ENCODE measurements at places on chromosomes 4 and X.

DNA sequence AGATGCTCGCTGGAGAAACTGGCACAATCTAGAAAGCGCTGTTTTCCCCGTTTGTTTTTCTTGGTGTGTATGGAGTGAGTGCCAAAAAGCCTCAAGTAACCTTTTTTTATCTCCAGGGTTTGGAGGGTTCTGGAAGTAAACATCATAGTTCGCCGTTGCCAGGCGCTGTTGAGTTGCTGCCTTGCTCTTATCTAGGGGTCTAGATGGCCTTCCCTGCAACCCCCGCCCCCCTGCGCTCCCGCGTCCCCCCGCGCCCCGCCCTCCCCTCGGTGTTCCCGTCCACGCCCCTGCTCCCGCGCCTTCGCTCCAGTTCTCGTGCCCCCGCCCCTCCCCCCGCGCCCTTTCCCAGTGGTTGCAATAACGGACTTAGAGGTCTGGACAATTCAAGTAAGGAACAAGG is 555 bp upstream of the GCNA start:
- no peak for DNase-seq

GRCh38 chrX:119236623-119237561 is 807 bp downstream of the PGRMC1 start:
- no peak for DNase-seq

DNA sequence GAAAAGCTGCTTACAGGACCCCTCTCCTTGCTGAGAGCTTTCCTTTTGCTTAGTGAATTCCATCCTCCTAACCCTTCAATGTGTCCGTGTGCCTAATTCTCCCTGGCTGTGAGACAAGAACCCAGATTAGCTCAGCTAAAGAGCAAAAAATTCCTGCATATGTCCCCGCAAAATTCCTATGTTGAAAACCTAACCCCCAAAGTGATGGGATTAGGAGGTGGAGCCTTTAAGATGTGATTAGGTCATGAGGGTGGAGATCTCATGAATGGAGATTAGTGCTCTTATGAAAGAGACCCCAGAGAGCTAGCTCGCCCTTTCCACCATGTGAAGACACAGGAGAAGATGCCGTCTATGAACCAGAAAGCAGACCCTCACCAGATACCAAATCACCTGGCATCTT is 503.0 kb upstream of the DIAPH2 start:
- no peak for DNase-seq

DNA sequence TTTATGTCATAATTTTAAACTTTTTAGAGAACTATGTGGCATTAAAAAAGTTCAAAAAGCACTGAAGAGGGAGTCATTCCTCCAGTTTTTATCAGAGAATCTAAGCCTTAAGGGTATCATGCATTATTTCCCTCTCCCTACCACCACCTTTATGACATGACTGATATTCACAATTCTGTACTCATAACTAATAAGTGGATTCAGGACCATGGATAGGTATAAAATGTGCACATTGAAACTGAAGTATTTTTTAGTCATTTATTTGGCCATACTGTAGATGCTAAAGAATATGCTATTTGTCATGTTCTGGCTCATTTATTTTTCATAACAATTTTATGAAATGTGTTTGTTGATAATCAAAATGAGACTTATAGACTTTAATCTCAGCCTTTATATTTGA is 897.5 kb upstream of the AGA start:
- DNase-seq = no peak

GRCh38 chrX:116317409-116317808 is 119.0 kb upstream of the SLC6A14 start:
- no peak for DNase-seq

DNA sequence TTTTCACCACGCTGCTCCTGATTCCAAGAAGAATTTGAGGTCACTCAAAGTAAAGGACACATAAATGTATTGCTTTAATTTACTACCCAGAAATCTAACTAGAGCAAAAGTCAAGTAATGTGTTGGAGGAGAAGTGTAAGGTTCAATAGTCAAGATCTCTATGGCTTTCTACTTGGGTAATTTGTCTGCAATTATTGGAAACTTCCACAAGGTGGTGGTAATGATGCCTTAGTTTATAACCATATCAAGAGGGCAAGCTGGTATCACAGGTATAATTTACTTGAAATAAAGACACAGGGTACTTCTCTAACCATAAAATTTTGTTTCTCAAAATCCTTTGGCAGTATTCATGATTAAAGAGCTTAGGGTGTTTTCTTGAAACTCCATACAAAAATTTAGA is 10.2 kb upstream of the GRIA3 start:
- DNase-seq = no peak

- DNase-seq = no peak
Observed at GRCh38 chrX:112164420-112164819, 81.8 kb upstream of the TRPC5 start.

- DNase-seq = no peak
Observed at GRCh38 chr4:138035781-138036258, 206.3 kb downstream of the SLC7A11 start.

DNA sequence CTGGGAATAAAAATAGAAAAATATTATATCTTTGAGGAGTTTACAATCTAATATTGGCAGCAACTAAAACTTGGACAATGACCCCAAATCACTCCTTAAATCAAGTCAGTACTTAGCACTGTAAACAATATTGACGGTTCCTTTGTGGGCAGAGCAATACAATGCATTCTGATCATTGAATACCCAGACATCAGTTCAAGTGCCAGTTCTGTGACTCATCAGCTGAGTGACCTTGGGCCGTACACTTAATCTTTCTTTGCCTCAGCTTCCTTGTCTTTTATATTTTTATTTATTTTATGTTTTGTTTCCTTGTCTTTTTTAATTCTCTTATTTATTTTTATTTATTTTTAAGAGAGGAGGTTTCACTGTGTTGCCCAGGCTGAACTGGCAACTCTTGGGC is 112.2 kb upstream of the ANXA3 start:
- DNase-seq = no peak

DNA sequence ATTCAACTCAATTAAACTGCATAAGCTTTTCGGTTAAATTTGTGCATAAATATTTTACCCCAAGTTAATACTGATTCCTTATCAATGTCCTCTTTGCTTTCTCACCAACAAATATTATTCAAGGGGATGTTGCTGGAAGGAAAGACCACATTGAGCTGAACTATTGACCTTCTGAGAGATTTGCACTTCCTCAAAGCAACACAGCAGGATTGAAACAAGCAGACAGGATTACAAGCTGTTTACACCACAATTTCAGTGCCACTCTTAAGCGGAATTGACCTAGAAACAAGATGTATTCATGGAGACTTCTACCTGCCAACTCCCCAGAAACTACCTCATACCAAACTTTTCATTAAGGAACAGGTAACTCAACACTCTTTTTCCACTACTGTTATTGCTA is 96.5 kb upstream of the DUSP21 start:
- DNase-seq = no peak

- DNase-seq = no peak
Observed at GRCh38 chrX:41108463-41109205, 23.4 kb downstream of the USP9X start.

- no peak for DNase-seq
Observed at GRCh38 chr4:168618577-168619265, 121.9 kb downstream of the PALLD start.

GRCh38 chrX:24399550-24399949 is 39.1 kb downstream of the SUPT20HL1 start:
- no peak for DNase-seq

- DNase-seq = no peak
Observed at GRCh38 chrX:19889582-19890342, 2.4 kb upstream of the SH3KBP1 start.

DNA sequence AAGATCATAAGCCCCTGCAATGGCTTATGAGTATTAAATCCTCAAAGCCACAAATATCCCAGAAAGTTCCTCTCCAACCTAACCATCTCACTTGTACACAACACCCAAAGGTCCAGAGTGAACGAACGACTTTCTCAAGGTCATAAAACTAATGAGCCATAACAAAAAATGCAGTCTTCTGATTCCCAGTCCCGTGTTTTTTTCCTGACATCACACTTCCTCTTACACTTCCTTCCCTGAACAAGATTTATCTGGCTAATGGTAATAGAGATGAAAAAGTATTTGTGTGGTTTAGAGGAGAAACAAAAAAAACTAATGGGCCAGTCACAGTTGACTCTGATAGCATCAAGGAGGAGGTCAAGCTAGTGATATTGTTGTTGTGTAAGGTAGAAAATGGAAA is 99.5 kb upstream of the KLHL13 start:
- no peak for DNase-seq

- no peak for DNase-seq
Observed at GRCh38 chrX:34810916-34811315, 131.7 kb upstream of the FAM47B start.

DNA sequence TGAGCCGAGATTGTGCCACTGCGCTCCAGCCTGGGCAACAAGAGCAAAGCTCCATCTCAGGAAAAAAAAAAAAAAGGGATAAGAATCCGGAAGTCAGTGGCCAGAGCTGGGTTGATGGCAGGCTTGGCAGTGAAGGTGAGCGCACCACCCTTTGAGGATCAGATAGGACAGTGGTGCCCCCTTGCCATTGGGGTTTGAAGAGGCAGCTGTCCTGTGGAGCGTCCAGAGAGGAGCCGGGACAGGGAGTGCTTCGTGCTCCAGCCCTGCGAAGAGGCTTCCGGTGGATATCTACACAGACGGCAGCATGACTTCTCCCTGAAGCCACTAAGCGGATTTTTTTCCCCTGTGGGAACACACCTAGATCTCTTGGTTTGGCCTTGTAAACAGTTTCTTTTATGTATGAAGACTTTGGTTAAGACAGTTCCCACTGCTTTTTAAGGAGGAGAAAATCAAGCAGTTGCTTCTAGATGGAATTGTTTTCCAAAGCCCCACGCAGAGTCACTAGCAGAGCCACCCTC is 6.5 kb downstream of the TBC1D14 start:
- DNase-seq = no peak

- DNase-seq = no peak
Observed at GRCh38 chr4:143700046-143700415, 444 bp downstream of the FREM3 start.

GRCh38 chrX:2685886-2686285 is 5.2 kb upstream of the CD99 start:
- DNase-seq = no peak

DNA sequence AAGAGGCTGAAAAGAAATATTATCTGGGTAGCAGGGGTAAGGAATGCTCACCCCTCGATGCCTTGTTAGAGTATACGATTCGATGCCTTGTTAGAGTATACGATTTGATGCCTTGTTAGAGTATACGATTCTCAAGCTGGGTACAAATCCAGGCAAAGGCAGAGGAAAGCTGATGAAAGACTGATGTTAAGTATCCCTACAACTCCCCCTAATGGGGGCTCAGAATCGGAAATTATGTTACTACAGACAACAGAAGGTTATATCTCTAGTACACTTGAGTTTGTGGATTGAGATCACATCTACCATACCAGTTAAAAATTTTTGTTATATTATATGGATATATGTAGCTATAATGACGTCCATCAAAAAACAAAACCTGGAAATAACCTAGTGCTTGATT is 4.8 kb downstream of the LRRC66 start:
- no peak for DNase-seq

- DNase-seq = no peak
Observed at GRCh38 chr4:145484225-145484846, 2.7 kb downstream of the SMAD1 start.

- no peak for DNase-seq
Observed at GRCh38 chr4:82371497-82371896, 2.3 kb downstream of the HNRNPD start.

DNA sequence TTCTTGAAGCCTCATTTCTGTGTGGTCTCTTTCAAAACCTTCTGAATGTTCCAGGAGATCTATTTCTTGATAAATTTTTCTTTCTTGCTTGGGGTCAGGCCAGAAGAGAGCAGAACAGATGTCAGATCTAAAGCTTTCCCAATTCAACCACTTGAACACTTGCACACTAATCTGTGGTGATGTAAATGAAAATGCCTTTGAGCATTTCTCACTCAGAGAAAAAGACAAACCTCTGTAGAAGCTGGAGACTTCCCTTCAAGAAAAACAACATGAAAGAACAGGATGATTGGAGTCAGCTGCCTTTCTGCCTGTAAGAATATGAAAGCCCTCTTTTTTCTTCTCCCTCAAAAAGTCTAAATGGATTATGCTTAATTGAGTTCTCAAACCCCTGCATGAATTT is 11.2 kb downstream of the IGFBP7 start:
- no peak for DNase-seq

DNA sequence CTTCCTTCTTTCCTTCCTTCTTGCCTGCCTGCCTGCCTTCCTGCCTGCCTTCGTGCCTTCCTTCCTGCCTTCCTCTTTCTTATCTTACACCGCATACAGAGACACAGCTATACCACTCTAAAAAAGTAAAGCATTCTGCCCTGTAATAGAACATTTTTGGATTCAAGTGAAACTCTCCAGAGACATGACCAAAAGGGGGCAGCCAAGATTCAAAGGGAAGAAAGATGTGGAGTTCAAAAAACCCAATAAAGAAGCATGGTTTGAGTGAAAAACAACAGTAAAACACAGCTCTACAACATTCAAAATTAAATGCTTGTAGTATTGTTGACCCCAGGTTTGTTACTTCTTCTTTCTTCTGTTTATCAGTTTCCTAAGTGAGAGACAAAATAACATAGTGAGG is 914.9 kb upstream of the PCDH7 start:
- DNase-seq = no peak

GRCh38 chr4:100574607-100575006 is 56.8 kb upstream of the EMCN start:
- no peak for DNase-seq

DNA sequence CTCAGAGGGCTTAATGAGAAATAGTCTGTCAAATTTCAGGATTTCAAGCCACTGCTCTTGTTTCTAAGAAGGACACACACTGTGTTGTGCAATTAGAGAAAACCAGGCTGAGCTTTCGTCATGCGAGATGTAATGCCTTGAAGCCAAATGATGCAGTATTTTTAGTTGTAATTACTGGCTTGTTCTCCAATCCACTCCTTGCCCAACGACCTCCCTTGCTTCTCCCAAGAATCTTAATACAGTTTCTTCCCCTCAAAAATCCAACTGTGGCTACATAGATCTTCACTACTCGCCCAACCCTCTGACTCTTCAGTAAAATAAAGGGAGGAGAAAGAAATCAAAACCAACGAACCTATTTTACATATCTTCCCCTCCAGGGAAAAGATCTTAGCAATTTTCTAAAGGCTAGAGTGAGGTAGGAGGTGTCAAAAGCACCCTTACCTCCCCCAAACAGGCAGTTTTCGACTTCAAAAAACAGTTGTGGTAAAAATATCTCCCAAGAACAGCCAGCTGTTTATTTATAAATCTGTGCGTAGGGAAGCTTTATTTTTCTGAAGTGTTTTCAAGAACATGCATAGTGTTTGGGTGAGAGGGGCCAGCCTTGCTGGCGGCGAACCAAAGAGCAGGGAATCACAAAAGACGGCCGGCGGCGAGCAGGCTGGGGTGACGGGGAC is 68.7 kb downstream of the MGST2 start:
- DNase-seq = no peak

- no peak for DNase-seq
Observed at GRCh38 chr4:7332216-7333023, 102.3 kb downstream of the PSAPL1 start.

GRCh38 chr4:20126906-20127305 is 124.8 kb upstream of the SLIT2 start:
- DNase-seq = no peak
